NCI-H69 (cell line): ENCODE measurements at places on chromosomes 6 and 20.

GRCh38 chr6:46473881-46474280, 17.4 kb downstream of the RCAN2 start:
- no peak for DNase-seq

GRCh38 chr20:19977373-19977770, 39.8 kb upstream of the NAA20 start:
- no peak for DNase-seq

GRCh38 chr6:90238496-90239266, 58.0 kb downstream of the BACH2 start:
- DNase-seq, result no peak

DNA sequence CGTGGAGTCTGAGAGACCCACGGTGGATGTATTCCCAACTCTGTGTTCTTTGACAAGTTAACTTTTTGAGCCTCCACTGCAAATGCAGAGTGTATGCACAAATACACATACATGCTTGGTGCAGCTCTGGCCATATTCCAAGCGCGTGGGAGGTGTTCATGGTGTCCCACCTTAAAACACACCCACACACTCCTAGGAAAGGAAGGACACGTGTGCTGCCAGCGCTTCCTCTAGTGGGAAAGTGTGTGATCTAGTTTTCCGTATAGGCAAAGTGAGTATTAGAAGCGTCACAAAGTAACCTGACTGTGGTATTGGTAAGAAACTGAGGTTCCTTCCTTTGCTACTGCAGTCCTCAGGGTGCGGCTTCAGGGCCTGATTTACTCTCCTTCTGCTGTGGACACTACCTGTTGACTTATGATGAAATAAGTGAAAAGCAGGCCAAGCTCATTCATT, 36.0 kb upstream of the MPC1 start:
- no peak for DNase-seq

- DNase-seq, result peak; percentile 35
Observed at GRCh38 chr6:53104916-53105315, 39.7 kb downstream of the FBXO9 start.

DNA sequence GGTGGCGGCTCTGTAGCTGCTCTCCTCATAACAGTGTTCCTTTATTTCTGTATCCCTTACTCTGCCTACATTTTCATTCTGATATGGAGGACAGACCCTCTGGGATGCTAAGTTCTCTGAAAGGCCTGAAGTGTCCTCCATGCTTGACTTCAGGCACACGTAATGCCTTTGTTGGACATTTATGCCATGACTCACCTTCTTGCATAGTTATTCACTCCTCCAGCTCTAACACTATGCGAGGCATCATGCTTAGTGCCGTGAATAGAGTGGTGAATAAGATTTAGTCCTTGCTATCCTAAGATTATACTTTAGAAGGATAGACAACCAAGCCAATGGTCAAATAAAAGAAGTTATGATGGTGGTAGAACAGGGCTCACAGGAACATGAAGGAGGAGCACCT, 760.9 kb upstream of the FLRT3 start:
- DNase-seq, result no peak

- DNase-seq, result no peak
Observed at GRCh38 chr6:142567461-142567860, 265.7 kb downstream of the ADGRG6 start.

GRCh38 chr20:61942526-61942925, 123.2 kb downstream of the TAF4 start:
- DNase-seq, result no peak

GRCh38 chr6:127124172-127124571, 5.7 kb downstream of the RSPO3 start:
- DNase-seq, result no peak

DNA sequence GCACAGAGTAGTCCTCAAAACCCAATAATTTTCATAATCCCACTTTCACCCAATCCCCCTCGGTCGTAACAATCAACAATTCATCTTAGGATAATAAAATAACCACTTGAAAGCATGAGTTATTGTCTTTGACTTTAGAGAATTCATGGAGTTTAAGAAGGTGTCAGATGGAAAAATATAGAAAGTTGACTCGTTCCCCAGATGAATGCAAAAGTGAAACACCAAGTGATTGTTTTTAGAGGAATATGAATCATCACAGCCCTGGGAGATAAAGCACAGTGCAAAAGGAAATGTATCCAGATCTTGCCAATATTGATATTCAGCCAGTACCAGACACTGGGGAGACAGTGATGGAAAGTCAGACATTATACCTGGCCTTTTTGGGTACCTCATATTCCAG, 860.5 kb downstream of the DHX35 start:
- no peak for DNase-seq

DNA sequence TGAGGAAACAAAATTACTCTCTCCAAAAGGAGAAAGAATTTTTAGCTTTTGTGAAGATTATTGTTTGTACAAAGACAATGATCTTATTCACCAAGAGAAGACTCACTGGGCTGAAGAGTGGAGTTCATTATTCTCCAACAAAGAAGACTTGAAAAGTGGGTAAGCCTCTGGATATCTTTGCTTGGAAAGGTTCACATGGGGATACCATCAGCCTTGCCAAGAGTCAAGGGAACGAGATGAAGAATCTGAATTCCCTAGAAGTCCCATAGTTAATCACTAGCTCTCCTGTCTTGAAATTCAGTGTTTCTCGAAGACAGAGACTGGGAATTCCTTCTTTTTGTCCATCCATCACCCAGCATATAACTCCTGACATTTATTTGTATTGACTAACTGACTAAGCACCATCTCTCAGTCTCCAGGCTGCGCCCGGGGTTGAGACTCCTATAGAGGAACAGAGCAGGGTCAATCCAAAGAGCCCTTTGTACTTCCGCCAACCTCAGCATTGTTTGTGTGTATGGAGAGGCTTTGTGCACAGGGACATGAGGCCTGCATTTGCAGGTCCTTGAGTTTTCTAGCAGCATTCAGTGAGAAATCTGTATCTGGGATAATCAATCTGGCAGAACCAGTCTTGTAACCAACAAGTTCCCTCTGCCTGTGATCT, 461.9 kb downstream of the KIF16B start:
- peak; percentile 10 for DNase-seq

DNA sequence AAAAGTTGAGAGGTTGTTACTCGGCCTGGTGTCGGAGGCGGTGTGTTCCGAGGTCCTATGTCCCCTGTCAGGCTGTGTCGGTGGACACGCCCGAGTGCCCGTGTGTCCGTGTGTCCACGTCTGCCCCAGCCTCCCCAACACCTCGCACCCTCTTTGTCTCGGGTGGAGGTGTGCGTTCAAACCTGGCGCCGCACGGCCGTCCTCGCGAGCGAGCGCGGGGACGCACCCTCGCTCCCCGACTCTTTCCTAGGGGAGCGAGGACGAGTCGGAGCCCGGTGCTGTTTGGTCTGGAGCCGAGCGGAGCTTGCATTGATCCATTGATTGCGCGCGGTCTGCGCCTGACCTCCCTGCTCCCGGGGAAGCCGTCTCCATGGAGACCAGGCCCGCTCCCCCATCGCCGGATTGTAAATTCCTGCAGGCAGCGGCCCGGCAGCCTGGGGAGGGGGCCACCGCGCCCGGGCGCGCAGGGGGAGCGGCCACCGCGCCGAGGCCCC, 411 bp upstream of the SCUBE3 start:
- DNase-seq, result peak; percentile 68

- peak; percentile 88 for DNase-seq
Observed at GRCh38 chr20:32894026-32894483, 35.3 kb downstream of the EFCAB8 start.

GRCh38 chr6:845566-845965, 152.6 kb upstream of the EXOC2 start:
- no peak for DNase-seq

DNA sequence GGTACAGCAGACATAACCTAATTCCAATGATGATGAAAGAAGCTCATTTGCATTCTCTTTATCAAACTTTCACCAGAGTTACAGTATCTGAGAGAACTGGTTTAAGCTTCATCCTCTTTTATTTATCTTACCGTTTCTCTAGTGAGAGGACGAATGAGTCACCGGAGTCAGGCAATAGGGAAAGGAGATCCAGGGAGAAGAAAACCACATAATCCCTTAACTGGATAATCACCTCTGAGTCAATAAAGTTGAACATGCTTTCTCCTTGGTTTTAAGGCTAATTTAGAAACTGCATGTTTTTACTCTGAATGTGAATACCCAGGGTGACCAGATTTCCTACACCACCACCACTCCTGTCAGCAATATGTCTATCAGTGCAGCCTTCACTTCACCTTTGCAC, 313.7 kb upstream of the TBX18 start:
- peak; percentile 81 for DNase-seq

DNA sequence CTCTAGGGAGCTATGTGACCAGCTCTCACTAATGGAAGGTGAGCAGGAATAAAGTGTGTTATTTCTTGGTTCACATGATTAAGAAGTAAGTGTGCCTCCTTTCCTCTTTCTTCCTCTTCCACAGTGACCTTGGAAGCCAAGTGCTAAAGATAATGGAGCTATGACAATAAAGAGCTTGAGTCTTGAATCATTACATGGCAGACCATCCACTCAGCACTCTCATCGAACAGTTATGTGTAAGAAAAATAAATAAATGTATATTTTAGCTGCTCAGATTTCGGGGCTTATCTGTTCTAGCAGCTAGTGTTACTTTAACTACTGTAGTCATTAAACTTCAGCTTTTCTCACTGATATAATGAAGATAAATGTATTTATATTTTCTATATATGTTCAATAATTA, 72.9 kb downstream of the HDGFL1 start:
- DNase-seq, result no peak

DNA sequence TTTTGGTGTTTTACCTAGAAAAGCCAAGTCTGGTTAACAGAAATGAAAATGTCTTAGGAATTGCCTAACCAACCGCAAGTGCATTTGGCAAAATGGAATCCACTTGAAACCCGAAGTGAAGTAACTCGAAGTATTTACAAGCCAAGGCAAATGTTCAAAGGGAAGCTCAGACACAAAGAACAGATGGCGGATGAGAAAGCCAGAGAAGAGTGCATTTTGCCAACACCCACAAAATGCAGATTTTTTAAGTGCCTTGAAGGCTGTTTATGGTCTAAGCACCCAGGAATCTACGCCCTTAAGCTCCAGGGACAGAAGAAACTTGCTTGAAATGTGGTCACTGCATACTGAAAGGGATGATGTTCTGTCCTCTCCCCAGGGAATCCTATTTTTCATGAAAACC, 70.0 kb upstream of the TBXT start:
- DNase-seq, result no peak

DNA sequence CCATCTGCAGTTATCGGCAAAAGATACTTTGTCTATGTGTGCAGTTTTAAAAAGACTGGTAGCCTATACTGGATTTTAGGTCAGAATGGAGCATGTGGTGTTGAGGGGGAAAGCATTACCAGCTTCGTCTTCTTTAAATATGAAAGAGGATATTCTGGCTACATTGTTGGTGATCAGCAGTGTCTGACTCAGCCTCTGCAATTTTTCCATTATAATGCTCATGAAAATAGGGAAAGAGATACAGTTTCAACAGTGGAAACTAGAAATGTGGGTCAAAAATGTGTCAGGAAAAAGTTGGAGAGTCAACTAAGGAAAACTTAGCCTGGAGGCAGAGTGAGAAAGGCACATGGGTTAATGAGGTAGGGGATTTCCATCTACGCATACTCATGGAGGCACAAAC, 45.2 kb downstream of the HDGFL1 start:
- DNase-seq, result no peak

DNA sequence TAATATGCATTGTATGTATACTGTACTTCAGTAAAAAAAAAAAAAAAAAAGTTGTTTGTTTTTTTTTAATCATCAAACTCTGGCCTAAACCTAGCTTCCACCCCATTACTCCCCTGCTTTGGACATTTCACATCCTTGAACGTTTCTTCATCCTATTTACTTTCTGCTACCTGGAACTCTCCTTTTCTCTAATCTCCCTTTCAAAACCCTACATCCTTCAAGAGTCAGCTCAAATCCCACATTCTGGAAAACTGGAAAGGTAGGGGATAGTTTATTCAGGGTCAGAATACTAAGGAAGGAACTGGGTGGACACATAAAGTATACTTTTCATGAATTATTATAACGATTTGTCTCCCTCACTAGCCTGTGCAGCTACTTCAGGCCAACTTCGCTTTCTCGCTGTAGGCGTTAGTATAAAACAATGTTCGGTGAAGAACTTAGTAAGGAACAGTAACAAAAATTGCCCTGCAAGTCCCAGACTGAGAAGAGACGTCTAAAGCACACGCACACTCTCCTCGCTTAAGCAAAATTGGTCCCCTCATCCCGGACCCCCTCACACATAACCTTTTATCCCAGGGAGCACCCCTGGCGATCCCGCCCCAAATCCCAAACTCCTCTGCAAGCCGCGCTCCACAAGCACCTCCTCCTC, 775 bp downstream of the PIGU start:
- no peak for DNase-seq

DNA sequence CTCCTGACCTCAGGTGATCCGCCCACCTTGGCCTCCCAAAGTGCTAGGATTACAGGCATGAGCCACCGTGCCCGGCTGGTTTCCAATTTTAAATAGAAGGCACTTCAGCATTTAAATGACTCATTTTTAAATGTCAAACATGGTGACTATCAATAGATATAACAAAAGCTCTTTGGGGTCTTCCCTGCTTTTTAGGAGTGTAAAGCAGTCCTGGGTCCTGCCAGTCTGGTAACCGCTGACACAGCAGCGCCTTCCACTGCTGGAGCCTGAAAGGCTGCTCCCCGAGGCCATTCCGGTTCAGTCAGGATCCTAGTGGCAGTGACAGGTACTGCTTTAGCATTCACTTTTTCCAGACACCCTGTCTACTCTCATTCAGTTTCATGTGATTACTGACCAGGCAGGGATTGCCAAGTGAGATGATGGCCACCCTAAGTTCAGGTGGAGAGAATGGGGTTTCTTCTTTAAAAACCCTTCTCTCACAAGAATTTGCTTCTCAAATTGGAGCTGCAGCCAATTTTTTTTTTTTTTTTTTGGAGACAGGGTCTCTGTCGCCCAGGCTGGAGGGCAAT, 5.1 kb downstream of the DIDO1 start:
- DNase-seq, result peak; percentile 57

GRCh38 chr6:14269436-14269835, 151.9 kb downstream of the CD83 start:
- DNase-seq, result no peak

DNA sequence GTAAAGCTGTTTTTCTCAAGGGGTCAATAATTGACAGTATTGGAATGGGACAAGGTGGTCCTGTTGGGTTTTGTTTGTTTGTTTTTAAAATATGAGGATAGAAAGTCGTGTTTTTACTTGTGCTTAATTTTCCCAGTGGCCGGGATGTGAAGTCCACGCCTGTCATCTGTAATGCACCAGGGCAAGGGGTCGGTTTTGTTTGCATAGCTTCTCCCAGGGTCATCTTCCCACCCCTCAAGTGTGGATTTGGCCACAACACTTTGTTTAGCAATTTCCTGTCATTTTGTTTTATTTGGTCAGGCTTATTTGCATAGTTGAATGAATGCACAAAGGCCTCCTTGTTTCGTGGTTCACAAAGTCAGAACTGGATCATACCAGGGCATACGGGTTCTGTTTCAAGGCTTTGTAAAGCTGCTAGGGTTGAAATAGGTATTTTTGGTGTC, 29.8 kb downstream of the SYNJ2 start:
- peak; percentile 57 for DNase-seq

GRCh38 chr6:11163932-11164331, 52.4 kb upstream of the ERVFRD-1 start:
- DNase-seq, result peak; percentile 23
